HS-27A (cell line): ENCODE measurements at places on chromosomes 2 and 18.

GRCh38 chr2:39723946-39724827 is 54.9 kb downstream of the THUMPD2 start:
- DNase-seq: no peak

DNA sequence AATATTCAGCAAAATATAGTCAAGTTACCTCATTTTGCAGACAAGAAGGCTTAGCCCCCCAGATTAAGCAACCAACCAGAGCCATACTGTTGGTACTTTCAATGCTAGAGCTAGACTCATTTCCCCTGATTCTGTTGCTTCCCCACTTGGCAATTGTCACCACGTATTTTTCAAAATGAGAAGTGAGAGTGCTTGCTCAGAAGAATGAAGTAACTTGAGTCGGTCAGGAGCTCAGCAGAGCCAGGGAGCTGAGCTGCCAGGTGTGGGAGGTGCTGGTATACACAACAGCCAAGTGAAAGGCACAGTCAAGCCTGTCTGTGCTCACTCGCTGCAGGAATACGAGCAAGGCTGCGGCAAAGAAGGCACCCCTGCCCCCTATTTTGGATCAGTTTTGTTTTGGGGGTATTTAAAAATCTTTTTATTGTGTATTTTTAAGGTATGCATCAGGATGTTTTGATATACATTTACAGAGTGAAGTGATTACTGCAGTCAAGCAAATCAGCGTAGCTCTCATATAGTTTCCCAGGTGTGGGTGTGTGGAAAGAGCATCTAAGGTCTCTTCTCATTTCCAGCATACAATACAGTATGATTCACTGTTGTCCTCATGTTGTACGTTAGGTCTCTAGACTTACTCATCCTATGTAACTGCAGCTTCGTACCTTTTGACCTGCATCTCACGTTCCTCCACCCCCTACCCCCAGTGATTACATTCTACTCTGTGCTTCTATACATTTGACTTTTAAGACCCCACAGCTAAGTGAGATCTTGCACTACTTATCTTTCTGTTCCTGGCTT is 62.4 kb downstream of the MRPS9 start:
- no peak for DNase-seq

- DNase-seq: no peak
Measured at GRCh38 chr2:119294671-119295070, 71.0 kb downstream of the STEAP3 start.

- no peak for DNase-seq
Measured at GRCh38 chr2:70926042-70926441, 9.7 kb upstream of the ATP6V1B1 start.

GRCh38 chr2:65997961-65998360 is 437.0 kb upstream of the MEIS1 start:
- no peak for DNase-seq

DNA sequence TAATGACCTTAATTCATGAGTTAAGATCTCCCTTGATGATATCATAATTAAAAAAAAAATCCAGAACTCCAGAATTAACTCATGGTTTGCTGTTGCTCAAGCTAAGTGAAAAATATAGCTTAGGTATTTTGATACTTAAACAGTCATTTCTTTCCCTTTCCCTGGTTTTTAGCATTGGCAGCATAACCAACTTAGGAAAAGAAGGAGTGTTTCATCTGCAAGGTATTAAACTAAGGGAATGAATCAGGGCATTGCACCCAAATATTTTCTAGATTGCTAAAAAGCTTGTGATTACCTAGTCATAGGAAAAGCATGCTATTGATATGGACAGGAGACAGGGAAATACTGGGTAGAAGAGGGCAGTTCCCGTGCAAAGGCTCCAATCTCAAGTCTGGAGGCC is 207.2 kb downstream of the LRP1B start:
- DNase-seq: peak; percentile 57

DNA sequence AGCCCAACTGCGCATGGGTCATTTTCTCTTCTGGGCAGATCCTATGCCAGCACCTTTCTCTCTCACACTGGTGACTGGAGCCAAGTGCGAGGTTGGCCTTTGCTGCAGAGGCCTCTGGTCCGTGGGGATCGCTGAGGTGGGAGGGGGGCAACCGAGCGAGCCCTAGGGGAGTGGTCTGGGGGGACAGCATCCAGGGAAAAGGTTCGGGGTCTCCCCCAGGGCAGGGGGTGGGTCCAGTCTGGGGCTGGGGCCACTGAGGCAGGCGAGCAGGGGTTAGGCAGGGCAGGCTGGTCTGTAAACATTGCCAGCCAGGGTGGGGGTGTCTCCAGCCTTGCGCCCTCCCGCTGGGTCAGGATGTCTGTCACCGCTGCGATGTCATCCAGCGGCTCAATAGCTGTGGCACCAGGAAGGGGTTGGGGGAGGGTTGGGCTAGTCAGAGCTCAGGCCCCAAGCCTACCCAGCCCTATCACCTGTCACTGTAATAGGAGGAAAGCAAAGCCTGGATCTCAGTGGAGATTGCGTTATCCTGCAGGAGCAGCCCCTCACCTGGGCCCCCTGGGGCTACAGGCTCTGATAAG is 4.7 kb downstream of the WDR54 start:
- DNase-seq: no peak

GRCh38 chr2:204901591-204901990 is 356.3 kb downstream of the PARD3B start:
- no peak for DNase-seq

DNA sequence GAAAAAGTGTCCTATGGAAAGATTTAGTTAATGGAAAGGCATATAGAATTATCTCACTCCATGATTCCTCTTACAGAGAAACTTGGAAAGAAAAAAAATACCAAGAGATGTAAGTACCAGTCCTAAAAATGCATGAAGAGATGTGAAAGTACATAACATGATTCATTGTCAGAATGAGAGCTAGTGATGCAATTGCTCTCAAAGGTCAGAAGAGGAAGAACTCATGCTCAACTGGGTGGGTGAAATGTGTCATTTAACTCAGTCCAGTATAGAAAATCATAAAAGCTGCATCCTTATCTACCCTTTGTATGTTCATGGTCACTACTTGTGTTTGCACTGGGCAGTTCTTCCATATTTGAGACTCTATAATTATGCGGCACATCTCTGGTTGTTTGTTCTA is 300.0 kb upstream of the PIK3C3 start:
- no peak for DNase-seq

- DNase-seq: no peak
Measured at GRCh38 chr18:31303771-31304170, 14.2 kb upstream of the DSG1 start.

GRCh38 chr2:24831221-24832072 is 38.2 kb downstream of the CENPO start:
- no peak for DNase-seq

- no peak for DNase-seq
Measured at GRCh38 chr2:174878537-174879147, 114.4 kb upstream of the CHRNA1 start.

- DNase-seq: no peak
Measured at GRCh38 chr2:13611939-13612338, 895.2 kb downstream of the TRIB2 start.

GRCh38 chr2:157245846-157246764 is 11.4 kb upstream of the GALNT5 start:
- peak; percentile 53 for DNase-seq
